ENCODE measurements at places on chromosomes 5 and 9. TPM values are rescaled to one million over a fixed set of nuclear protein-coding genes. Genes with fewer than 3 reads are reported as not detected.

The RORB gene
- 42.8 TPM for total RNA-seq

The PPP2CA gene
- total RNA-seq: 141 TPM

The CTSV gene
- total RNA-seq: 0.41 TPM

The FCHSD1 gene
- 0.82 TPM for total RNA-seq

The INSL6 gene
- not detected for total RNA-seq

The CKMT2 gene
- total RNA-seq: 0.82 TPM

The OGN gene
- total RNA-seq: 17.5 TPM

The PDE8B gene
- total RNA-seq: 7.3 TPM

The PDCD1LG2 gene
- 0.41 TPM for total RNA-seq

The FCHO2 gene
- total RNA-seq: 59.9 TPM

The CDH10 gene
- 79.9 TPM for total RNA-seq

The N4BP3 gene
- total RNA-seq: 4.1 TPM

Data from frontal cortex (tissue), 4 donors.